ENCODE measurements at places on chromosomes 12 and 14.

DNA sequence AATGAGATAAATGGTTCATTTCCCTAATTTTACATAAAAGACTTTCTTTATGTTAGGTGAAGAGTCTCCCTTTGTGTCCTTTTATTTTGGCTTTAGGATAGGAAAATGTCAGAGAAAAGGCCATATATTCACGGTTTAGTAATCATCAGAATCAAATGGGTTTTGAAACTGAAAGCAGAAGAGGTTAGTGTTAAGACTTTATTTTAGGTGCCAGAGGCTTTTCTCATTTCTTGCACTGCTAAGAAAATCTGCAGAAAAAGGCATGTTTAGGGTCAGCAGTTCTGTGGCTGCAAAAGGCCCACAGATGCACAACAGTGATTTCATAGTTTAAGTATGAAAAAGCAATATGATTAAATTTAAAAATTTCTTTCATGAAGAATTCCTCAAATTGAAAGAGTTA lies 80.4 kb upstream of the SINHCAF start:
- DNase-seq, result no peak

DNA sequence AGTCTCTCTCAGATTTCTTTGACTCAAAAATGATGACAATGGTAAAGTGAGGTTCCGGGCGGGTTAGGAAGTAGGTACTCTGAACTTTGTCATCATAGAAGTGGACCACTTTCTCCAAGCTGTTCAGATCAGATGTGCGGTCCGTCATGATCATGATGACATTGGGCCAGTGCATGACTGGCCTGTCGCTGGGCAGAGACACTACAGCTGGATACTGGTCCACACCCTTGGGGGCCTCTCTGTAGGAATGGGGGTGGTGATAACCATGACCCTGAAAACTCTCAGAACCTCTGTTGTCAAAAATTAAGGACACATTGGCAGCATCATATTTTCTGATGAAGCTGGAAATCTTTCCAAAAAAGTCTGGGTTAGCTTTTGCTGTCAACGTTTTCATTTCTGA lies 28.2 kb downstream of the KICS2 start:
- DNase-seq, result no peak

DNA sequence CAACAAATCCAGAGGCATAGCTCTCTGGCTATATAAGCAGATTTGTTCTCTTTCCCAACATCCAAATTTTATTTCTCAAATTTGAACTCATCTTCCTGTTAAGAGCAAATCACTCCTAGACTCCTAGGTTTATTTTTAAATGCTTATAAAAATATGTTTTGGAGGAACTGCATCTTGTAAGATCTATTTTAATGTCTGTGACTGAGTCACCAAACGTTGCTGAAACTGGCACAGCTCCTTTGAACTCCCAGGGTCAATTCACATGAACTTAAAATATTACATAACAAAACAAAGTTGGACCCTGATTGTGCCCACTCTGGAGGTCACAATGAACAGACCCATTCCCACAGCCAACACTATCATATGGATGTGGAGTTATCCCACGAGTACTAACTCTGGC lies 23.9 kb downstream of the ANAPC7 start:
- DNase-seq, result no peak

- DNase-seq, result no peak
Observed at GRCh38 chr14:99519931-99520421, 38.8 kb downstream of the CCNK start.

GRCh38 chr12:124655698-124656516 lies 88.5 kb upstream of the NCOR2 start:
- DNase-seq, result no peak

DNA sequence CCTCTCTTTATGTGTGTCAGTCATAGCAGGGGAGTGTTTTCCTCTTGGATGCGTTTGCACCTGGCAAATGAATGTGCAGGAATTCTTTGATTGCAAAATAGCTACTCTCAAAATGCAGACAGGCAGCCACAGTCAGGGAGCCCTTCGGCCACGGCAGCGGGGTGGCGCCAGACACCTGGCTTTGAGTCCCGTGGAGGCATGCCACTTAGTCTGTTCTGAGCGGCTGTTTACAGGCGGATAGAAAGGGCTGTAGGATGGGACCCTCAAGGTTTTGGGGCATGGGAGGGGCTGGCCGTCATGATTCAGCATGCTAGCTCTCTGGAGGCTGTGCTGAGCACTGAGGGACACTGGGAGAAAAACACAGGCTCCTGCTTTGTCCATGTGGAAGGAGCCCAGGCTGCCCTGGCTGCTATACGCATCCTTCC lies 117.1 kb downstream of the SLC25A47 start:
- DNase-seq, result peak; percentile 25

Measured in CD4-positive, alpha-beta T cell treated with Interferon alpha-2 for 1 hour (primary cell).